ENCODE measurements at places on chromosomes 7 and 10.

GRCh38 chr7:89661876-89662275 lies 492.4 kb upstream of the STEAP1 start:
- DNase-seq, result no peak

DNA sequence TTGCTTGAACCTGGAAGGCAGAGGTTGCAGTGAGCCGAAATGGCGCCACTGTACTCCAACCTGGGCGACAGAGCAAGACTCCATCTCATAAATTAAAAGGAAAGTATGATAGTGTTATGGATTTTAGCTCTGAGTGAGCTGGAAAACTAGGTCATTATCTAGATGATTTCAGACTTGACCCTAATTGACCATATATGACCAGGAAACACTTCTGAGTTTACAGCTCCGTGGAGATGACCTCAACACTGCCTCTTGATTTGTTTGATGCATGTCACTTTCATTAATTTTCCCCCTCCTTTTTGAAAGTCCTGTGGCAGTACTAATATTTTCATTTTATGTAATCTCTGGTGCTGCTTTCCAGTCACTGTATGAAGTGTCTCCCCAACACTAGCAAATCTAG lies 7.8 kb upstream of the SEC61A2 start:
- no peak for DNase-seq

- DNase-seq, result no peak
Observed at GRCh38 chr7:114026486-114027089, 107.8 kb upstream of the PPP1R3A start.

- DNase-seq, result no peak
Observed at GRCh38 chr7:123338688-123339087, 138.9 kb upstream of the SLC13A1 start.

GRCh38 chr7:45125193-45125904 lies 13.9 kb upstream of the TBRG4 start:
- no peak for DNase-seq

DNA sequence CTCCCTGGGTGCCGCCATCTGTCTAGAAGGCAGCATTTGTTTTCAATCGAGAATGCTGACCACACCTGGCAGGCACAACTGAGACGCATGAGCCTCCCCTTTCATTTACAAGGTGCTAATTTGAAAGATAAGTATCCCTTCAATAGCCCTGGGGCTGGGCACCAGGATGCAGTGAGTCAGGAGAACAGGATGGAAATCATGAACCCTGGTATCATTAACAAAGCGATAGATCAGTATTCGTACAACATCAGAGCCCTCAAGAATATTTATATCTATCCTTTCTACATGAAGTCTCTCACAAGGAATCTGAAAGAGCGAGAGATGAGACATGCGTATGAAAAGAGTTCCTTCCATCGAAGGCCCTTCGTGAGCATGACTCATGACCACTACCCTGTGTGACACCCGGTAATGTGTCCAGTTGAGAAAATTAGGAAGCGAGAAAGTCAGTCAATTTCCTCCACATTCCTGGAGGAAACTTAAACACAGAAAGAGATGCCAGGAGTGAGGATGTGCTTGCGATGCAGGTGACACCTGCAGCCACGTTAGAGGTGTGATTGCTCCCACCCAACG lies 123.1 kb upstream of the PITRM1 start:
- no peak for DNase-seq
